ENCODE measurements at places on chromosomes 13 and 19.

DNA sequence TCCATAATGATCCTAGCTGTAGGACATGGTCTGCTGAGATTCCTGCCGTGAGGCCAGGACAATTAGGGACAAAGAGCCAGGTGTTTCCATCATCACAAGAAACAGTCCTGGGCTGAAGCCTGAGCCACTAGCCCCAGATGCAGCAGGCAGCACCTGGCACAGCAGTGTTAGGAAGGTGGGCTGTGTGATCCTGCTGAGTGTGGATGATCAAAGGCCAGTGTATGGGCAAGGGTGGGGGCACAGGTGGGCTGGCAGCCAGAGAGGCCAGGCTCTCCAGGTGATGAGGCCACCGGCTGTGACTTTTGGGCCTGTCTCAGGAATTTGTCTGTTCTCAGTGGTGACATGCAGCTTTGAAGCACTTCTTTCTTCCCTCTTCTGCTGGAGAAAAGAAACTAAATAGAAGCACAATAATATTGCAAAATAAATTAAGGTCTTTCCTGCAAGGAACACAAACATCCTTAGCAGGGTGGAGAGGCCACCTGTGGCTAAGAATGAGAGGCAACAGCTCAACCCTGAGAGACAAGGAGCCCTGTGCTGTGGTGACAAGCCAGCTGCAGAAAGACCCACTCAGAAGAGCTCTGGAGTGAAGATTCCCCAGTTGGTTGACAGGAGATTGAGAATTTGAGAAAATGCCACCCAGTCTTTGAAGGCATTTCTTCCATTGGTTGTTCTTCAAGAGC lies 127.6 kb downstream of the KATNAL1 start:
- no peak for DNase-seq

DNA sequence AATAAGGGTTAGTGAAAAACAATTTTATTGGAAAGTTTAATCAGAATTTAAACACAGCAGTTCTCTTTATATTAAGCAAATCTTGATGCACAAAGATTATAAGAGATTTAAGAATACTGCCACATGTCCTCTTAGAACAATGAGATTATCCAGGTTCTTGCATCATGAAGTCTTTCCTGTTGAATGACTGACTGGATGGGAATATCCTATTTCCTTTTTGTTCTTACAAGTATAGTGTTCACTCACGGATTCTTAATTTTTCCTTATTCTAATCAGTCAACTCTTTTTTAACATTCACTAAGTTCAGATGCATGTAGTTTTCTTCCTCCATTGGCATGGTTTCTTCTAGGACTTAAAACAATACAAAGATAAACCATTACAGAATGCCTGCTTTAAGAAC lies 10.1 kb downstream of the URI1 start:
- DNase-seq, result no peak

GRCh38 chr19:49497047-49497788 lies 984 bp downstream of the RPS11 start:
- DNase-seq, result peak; percentile 82

GRCh38 chr19:54644056-54644455 lies 13.8 kb downstream of the LILRB1 start:
- DNase-seq, result no peak

DNA sequence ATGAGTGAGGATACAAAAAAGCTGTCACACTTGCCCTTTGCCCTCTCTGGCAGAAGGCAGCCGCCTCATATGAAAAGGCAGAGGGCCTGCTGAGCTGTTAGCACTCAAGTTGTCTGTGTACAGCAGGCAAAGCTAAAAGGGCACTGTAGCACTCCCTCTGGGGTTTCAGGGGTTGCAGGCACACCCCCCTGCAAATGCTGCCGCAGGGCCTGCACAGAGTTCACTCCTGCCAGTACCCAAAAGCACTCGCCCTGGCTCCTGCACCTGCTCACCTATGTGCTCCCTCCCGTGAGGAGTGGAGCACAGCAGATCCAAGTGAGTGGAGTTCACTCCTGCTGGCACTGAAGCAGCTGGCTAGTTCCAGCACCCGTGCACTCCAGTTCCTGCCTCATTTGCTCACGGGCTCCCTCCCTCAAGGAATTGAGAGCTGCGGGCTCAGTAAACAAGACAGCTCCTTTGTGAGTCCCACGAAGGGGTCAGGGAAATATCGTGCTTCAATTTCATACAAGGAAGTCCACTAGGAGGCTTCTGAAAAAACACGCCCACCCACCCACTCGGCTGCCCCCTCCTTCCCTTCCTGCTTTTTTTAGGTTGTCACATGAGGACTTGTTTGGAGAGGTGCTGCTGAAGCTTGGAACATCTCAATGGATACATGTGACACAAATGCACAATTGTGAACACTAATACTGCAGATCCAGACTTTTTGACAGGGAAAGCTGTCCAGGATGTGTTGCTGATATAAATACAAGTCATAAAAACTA lies 9.9 kb upstream of the RCBTB2 start:
- no peak for DNase-seq

DNA sequence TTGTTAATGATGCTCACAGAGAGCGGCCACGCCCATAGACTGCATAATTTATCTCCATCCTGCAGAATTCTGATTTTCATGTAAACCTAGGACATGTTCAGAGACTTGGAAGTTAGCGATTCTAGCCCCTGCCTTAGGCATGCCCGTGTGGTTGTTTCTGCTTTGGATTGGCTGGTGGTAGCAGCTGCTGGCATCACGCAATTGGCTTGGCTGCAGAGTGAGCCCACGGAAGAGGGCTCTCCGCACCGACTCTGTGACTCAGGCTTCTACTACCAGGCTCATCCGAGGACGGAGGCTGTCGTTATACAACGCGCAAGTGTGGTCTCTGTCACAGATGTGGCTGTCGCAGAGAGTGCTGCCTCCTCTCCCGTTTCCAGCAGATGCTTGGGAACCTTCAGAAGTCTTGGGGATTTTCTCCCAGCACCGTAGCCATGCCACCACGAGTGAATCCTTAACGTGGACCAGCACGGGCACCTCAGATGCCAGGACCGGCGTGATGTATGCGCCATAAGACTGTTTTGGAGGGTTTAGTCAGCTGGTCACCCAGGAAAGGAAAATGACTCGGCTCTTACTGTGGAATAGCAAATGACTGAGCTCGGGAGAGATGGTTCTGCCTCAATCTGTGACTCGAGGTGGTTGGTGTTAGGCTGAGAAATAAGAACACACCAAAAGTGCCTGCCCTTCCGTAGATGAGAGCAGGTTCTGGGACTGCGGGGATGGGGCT lies 61.0 kb upstream of the F7 start:
- DNase-seq, result no peak

- no peak for DNase-seq
Observed at GRCh38 chr19:54415208-54415900, at the start of gene TTYH1. Gene TTYH1 (plus strand): TSS chr19:54415464. CDS start chr19:54415553, 89 bp downstream.

DNA sequence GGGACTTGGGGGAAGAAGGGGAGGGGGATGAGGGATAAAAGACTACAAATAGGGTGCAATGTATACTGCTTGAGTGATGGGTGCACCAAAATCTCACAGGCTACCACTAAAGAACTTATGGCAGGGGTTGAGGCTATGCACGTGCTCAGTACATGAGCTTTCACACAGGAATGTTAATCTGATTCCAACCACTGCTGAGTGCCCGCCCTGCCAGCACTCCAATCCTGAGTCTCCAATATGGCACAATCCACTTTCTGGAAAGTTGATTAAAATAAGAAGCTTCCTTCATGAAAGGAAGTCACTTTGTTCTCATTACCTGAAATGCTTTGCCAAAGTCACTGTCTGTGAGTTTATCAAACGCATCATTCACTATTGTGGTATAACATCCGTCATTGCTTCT lies 463.0 kb downstream of the IRS2 start:
- no peak for DNase-seq

DNA sequence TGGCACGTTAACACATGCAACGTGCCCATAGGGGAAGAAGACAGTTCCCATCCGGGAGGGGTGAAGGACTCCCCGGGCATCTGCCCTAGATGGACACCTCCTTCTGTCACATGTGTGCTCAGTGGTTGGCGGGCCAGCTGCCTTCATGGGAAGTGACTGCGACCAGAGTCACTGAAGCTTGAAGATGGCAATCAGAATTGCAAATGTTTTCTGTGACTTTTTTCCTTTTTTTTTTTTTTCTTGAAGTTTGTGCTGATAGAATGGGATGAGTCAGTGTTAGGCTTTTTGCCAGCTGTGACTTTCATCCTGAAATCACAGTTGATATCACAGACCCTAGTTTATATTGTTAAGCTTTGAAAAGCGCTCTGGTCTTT lies 109.2 kb upstream of the MCF2L start:
- DNase-seq, result no peak

DNA sequence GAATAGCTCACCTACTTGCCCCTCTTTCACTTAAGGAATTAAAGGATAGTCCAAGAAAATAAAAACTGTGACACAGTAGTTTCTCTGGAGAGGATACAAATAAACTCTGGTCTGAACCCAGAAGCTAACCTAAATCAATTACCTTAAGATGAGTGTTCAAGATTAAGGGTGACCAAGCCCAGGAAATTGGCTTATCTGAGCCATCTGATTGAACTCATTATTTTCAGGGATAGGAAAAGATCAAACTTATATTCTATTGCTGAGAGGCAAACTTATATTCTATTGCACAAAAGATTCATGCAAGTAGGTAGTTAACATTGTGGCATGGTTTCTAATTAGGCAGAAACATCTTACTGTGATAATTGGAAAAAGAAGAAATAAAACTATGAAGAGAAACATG lies 175.1 kb downstream of the DCLK1 start:
- no peak for DNase-seq

All from HL-60 (cell line).